ENCODE measurements at places on chromosomes 2 and 18.
A peak's percentile ranks its signal among the peaks of the same experiment; 100 is the strongest.

GRCh38 chr2:160460333-160460731 is 33.3 kb downstream of the RBMS1 start:
- no peak for DNase-seq

DNA sequence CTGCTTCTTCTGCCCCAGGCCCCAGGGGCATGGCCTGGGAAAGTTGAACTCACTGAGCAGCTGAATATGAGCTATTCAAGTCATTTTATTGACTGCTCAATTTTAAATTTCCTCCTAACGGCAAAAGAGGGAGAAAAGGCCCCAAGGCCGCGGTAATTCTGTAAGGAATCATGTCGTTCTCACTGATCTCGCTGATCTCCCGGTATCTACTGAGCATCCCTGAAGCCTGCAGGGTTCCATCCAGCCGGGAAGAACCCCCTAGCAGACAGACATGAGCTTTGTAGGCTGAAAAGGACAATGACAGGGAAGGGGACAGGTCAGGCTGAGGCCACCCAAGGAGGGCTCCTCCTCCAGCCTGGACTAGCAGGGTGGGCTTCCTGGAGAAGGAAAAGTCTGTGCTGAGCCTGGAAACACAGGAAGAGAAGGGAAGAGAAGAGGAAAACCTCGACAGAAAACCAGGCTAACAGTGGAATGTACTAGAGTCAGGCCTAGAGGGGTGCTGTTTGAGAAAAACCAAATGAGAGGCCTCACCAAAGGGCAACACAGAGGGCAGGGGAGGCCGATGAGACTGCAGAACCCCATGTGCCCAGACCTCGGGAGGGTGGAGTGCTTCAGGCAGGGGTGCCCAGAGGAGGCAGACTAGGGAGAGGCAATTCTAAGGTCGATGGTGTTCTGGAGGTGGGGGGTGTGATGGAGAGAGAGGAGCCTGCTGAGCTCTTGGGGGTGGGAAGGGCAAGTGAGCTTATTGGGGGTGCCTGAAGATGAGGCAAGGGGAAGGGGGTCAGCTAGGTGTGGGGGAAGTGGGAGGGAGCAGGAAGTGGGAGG is 2.9 kb upstream of the NPPC start:
- no peak for DNase-seq

- DNase-seq, result no peak
Observed at GRCh38 chr2:128342550-128342949, 23.9 kb upstream of the HS6ST1 start.

DNA sequence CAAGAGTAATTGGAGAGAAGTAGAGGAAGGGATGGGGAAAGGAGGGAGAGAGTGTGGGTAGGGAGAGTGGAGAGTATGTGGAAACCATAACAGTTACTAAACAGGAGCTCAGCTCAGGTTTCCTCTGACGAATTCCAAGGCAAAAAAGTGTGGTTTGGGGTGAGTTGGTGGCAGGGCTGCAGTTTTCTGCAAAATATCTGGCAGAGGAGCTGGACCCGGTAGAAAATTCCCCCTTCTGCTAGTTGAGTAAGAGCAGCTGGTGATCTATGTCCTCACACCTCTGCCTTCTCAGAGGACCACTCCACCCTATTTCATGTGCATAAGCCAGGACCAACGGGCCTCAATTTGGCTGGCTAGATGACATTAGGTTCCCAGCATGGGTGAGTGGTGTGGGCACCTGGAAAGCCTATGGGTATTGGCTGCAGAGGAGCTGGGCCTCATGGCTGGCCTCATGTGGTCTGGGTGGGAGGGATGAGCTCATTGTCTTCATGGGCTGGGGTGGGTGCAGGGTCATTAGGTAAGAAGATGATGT is 13.2 kb downstream of the NRP2 start:
- DNase-seq, result no peak

- DNase-seq, result no peak
Observed at GRCh38 chr2:78418021-78418420, 607.5 kb upstream of the REG3G start.

DNA sequence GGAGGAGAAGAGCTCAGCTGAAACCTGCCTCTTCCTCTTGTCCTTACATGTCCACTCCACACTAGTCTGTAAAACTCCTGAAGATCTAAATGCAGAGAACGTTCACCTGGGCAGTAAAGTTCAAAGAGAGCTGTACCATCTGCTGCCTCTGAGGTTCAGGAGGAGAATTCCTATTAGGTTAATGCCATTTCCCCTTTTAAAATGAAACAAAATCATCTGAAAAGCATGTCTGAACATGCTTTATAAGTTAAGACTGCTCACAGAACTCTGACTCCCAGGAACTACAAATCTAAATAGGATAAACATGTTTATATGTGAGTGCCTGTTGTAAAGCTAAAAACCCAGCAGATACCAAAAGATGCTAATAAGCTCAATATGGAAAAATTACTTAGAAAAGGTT is 164.4 kb downstream of the AFF3 start:
- no peak for DNase-seq

DNA sequence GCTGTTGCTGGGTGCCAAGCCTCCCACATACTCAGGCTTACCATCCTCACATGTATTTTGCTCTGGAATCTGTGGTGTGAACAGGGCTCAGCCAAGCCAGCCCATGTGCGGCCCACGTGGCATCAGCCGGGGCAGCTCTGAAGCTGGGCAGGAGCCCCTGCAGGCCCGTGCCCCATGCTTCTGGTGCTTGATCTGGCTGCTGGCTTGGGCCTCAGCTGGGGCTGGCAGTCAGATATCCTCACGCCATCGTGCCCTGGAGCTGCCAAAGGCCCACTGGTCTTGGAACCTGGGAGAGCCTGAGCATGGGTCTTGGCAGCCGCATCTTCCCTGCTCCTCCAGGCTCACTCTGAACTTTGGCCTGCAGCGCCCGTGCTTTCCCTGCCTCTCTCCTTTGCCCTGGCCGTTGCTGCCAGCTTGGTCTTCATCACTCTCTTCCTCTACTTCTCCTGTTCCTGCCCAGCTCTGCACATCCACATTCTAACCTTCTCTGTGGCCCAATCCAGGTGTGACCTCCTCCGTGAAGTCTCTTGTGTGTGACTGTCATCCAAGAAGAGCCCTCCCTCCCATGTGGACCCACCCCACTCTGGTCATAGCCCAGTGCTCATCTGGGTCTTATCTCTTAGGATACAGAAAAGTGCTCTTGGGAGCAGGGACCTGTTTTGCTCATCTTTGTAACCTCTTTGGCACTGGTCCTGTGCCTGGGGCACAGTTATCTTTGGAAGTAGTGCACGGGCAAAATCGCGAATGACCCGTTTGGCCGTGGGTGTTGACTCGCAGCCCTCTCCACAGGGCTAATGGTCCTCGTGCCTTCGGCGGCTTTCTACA is 116.1 kb downstream of the RNF144A start:
- DNase-seq, result no peak

GRCh38 chr2:27792759-27793158 is 21.2 kb downstream of the MRPL33 start:
- DNase-seq, result peak; percentile 26

DNA sequence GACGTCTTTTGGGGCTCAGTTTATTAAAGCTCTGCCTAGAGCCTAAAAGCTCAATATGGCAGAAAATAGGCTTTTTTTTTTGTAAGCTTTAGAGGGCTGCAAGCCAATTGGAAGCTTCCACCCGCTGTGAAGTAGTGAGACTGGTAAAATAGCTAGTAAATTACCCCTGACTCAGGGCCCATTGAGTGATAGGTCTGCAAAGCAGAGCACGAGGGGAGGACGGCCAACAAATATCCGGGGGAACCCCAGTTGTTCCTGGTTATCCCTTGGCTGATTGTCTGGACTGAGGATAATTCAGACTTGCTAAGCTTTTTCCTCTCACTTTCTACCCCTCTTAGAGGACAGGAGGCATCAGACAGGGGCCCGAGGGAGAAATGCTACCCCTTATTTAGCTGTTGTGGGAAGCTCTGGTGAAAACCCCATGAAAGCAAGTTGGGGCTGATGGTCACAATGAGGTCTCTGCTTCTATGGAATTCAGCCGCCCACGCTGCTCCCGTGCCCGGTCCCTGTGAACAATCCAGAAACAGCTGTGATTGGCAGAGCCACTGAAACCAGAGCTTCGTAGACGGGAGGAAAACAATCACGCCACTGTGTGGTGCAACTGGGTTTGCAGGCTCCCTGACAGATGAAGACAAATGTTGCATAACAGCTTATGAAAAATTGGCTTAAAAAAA is 141.9 kb upstream of the LGALSL start:
- DNase-seq, result peak; percentile 74

GRCh38 chr2:57943315-57943714 is 103.3 kb upstream of the VRK2 start:
- DNase-seq, result no peak

- no peak for DNase-seq
Observed at GRCh38 chr2:192190474-192190873, 4.3 kb downstream of the TMEFF2 start.

DNA sequence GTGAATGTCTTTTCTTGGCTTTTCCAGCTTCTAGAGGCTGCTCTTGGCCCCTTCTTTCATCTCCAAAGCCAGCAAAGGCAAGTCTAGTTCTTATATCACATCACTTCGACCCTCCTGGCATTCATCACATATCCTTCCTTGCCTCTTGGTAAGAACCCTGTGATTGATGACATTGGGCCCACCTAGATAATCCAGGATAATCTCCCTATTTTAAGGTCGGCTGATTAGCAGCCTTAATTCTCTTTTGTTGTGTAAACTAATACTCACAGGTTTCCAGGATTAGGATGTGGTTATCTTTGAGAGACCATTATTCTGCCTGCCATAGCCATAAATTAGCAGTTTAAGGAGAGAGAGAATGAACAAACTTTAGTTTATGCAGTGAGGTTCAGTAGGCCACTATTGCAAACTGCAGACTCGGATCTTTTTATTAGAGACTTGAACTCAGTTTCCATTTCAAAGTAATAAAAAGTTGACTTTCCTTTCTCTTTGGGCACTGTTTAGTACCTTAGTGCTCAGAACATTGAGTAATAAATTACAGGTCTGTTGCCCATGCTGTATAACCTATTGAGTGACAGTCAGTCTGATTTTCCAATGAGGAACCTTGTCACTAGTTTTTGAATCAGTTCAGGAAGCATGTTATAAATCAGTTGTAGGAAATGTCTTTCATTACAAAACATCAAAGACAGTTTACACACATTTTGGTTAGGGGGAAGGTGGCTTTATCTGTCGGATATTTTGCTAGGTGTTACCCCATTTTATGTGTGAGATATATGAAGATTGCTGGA is 4.5 kb downstream of the NDUFV2 start:
- DNase-seq, result no peak

- no peak for DNase-seq
Observed at GRCh38 chr2:124501575-124502152, 476.6 kb downstream of the CNTNAP5 start.

- DNase-seq, result no peak
Observed at GRCh38 chr18:23502516-23503037, 734 bp upstream of the RMC1 start.

- no peak for DNase-seq
Observed at GRCh38 chr18:34647251-34647650, 62.8 kb upstream of the DTNA start.

All from amniotic stem cell (primary cell).